ENCODE measurements at places on chromosomes 7 and 10.

- no peak for DNase-seq
These were observed 2.2 kb upstream of the DLX5 start for GRCh38 chr7:97026715-97027426.

DNA sequence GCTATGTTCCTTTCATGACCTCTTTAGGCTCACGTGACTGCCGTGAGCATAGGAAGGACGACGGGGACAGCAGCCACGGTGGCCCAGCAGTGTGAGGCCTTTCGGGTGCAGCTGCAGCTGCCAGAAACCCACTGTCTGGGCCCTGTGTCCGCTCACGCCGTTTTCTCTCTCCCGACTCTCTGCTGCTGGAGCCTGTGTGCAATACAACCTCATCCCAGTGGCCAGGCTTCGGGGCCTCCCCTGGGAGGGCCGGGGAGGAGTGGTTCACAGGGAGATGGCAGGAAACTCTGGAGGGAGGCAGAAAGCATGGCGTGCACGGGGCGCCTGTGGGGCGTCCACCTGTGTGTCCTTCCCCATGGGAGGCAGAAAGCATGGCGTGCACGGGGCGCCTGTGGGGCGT lies 38.6 kb downstream of the PFKP start:
- DNase-seq = no peak

DNA sequence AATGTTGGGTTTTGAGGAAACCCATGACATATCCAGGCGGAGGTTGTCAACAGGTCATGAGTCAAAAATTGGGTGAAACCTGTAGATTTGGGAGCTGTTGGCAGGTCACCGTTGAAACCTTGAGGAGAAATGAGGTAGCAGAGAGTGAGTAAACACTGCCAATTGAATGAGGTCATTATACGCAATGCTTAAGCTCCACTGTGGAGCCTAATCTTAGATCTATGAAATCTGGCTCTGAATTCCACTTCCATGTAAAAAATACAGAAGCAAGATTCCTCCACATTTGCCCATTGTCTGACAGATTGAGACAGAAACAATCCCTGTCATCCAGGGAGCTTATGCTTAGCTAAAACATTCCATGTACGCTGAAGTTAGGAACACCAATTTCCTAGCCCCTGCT lies 76.0 kb upstream of the IL6 start:
- no peak for DNase-seq

GRCh38 chr7:130896898-130897514 lies 163.0 kb upstream of the KLF14 start:
- peak; percentile 52 for DNase-seq

- no peak for DNase-seq
These were observed 4.7 kb upstream of the CYP17A1 start for GRCh38 chr10:102841827-102842345.

DNA sequence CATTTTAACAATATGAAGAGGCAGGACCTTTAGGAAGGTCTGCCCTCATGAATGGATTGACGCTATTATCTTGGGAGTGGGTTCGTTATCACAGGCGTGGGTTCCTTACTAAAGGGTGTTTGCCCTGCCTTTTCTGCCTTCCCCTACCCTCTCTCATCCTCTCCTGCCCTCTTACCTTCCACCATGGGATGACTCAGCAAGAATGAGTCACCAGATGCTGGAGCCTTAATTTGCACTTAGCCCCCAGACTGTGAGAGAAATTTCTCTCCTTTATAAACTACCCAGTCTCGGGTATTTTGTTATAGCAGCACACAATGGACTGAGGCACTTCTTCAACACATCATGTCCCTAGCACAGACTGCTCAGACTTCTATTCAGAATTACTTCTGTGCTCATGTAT lies 31.4 kb upstream of the ZNF32 start:
- no peak for DNase-seq

Data from activated CD4-positive, alpha-beta T cell treated with anti-CD3 and anti-CD28 coated beads for 24 hours (primary cell).